ELF-1 (cell line): ENCODE measurements at places on chromosomes 7 and 10.

DNA sequence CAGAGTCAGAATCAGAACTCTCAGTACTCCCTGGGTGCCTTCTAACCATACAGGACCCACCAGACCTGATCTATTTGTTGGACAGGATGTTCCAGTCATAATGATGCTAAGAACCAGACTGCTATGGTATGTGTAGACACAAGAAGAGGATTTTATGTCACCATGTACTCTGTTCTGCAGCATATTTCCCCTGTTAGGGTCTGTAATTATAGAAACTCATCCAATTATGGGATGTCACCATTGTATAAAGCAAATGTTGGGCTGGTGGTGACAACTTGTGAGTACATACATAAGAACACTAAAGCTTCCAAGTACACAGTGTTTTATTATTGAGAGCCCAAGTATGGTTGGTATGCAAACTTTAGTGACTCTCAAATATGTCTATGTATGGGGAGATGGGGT is 67.1 kb upstream of the AGBL3 start:
- DNase-seq = no peak

DNA sequence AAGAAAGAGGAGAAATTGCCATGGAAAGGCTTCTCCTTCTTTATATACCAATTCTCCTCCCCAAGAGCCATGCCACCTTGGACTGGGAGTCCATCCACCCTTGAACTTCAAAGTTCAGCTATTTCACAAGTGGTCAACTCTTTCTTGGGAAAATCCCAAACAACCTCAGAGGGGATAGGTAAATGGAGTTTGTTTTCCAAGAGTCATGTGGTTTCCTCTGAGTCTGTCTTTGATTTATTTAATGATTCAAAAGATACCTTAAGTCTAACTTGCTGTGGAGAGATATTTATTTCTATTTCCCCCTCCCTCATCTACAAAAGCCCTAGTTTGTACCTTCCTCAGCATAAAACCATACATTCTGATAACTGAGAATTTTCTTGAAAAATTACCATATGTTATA is 758.6 kb upstream of the IGFBP3 start:
- DNase-seq = no peak

- DNase-seq = no peak
Measured at GRCh38 chr10:29608476-29609301, 26.1 kb downstream of the SVIL start.

GRCh38 chr7:80466636-80467035 is 45.2 kb downstream of the GNAT3 start:
- DNase-seq = no peak

- no peak for DNase-seq
Measured at GRCh38 chr10:49139028-49139845, 5.4 kb upstream of the FAM170B start.

DNA sequence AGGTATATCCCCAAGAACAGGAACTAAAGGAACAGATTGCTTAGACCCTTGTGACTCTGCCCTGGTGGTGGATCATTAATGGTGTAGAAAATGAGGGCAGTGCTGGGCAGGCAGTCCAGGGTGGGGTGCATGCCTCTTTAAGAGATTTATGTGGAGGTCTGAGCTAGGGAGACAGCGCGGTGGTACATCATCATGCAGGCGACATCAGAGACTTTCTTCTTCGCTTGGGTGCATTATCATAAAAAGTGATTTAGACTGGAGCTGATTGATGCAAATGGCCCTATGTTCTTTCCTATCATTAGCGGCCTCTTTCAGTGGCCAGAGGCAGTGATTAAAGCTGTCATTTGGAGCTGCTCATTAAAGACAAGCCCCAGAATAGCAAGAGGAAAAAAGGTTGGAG is 519.1 kb upstream of the GALNT17 start:
- no peak for DNase-seq

DNA sequence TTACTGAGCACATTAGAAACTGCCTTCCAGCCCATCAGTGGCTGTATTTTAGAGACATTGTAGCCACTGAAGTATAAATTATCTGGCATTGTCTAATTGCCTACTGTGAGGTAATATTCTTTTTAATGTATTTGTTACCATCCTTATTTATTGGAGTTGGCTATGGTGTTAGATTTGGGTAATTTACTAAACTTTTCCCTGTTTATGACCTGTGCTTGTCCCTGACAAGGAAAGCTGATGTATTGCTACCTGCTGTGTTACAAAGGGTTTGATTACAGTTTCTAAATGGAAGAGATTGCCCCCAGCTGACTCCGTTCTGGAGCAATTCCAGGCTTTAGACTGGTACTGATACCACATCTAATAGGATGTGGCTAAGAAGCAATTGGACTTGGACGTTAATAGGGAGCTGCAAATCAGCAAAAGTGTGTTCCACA is 12.3 kb upstream of the ASCC1 start:
- DNase-seq = no peak

- DNase-seq = no peak
Measured at GRCh38 chr10:2825841-2826240, 241.5 kb upstream of the PFKP start.

GRCh38 chr10:78109210-78109609 is 75.5 kb downstream of the RPS24 start:
- peak; percentile 23 for DNase-seq

DNA sequence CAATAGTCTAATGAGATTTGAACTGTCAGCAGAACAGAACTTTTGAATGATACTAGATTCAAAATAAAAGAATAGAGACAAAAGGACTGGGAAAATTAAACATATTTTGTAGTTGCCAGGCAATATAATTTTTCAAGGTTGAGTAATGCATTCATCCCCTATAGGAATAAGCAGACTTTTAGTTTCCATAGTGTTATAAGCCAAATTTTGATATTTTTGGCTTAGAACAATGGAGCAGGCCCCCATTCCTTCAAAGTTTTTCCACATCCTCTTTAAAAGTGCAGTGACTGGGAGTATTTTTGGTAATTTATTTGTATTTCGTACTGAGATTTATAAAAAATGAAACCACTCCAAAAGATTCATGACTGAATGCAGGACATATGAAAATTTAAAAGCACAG is 24.0 kb downstream of the MEOX2 start:
- DNase-seq = no peak

DNA sequence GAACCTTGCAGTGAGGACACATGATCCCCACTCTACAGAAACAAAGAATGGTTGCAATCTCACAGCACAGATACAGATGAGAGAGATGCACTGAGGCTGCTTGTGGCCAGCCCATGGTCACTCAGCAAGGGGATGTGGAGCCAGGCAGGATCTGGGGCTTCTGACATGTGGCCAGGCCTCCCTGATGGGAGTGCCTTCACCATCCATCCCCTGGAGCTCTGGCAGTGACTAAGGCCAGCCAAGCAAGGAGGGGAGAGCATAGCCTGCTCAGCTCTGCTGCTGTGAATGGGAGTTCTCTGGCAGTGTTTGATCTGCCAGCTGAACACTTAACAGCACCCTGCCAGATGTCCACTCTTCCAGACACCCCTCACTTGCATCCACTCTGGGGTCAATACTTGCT is 19.8 kb downstream of the C10orf71 start:
- DNase-seq = no peak

DNA sequence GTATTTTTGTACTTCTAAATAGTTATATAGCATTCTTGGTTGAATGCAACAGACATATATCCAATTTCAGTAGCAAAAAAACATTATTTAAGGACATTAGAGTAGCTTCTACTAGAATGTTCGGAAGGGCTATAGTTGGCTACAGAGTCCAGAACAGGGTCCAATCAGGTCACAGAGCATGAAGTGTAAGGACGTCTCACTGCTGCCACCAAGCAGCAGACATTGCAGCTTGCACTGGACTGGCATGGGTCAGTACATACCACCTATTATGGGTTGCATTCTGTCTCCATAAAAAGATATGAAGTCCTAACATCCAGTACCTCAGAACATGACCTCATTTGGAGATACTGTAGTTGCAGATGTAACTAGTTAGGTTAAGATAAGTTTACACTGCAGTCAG is 87.3 kb downstream of the LHFPL3 start:
- DNase-seq = no peak

DNA sequence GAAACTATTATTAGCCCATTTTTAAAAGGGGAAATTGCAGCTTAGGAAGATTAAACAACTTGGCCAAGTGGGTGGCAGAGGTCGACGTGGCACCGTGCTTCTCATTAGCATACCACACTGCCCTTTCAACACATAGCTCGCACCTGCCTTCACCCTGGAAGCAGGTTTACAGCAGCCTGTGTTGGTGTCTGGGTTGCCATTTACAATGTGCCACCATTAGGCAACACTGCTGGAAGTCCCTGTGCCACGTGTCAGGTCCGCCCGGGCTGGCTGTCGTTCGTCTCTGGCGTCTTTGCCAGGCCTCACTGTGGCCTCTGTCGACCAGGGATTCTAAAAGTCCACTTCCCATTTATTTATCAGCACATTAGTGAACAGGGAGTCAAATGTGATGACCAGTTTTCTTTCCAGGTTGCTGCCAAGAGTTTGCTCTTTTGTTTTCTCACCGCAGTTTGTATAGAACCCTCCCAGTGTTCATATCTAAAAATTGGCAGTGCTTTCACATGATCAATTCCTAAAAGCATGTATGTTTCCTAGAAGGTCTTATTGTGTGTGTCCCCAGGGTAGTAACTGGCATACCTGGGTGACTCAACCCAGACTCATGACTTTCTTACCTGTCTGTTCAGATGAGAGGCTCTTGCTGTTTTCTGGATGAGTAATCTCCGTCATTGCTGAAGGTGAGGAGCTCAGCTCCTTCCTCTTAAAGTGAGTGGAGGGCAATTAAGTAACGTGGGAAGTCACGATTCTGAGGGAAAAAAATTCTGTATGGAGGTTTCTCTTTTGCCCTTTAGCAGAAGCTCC is 9.2 kb downstream of the INSIG1 start:
- no peak for DNase-seq

GRCh38 chr7:36928311-36928710 is 204.0 kb upstream of the AOAH start:
- DNase-seq = no peak
